ENCODE measurements at places on chromosomes 16 and 17.

GRCh38 chr17:18087610-18088491 lies at the start of gene DRG2:
DRG2 (plus strand) TSS chr17:18087948; CDS start chr17:18088024, 76 bp downstream.
- peak; percentile 41 for DNase-seq

GRCh38 chr16:56259425-56259779 lies 68.1 kb downstream of the GNAO1 start:
- DNase-seq, result no peak

- no peak for DNase-seq
Observed at GRCh38 chr16:67571981-67572431, 9.7 kb downstream of the CTCF start.

- DNase-seq, result no peak
Observed at GRCh38 chr16:23252310-23252709, 49.8 kb upstream of the SCNN1B start.

GRCh38 chr16:12170103-12171040 lies 193.8 kb downstream of the SNX29 start:
- DNase-seq, result no peak

GRCh38 chr16:11851294-11852091 lies at the start of gene RSL1D1:
RSL1D1 (minus strand) TSS chr16:11851542; CDS start chr16:11851512, 30 bp downstream.
- DNase-seq, result peak; percentile 51

GRCh38 chr17:77570565-77570898 lies 388.0 kb upstream of the TNRC6C start:
- DNase-seq, result no peak

- no peak for DNase-seq
Observed at GRCh38 chr17:44601973-44602372, 44.7 kb downstream of the FZD2 start.

GRCh38 chr17:71402661-71403141 lies 718.1 kb upstream of the SOX9 start:
- DNase-seq, result peak; percentile 83

GRCh38 chr17:13984956-13985355 lies 84.3 kb upstream of the COX10 start:
- no peak for DNase-seq

- DNase-seq, result no peak
Observed at GRCh38 chr16:79869304-79870015, 268.9 kb upstream of the MAF start.

DNA sequence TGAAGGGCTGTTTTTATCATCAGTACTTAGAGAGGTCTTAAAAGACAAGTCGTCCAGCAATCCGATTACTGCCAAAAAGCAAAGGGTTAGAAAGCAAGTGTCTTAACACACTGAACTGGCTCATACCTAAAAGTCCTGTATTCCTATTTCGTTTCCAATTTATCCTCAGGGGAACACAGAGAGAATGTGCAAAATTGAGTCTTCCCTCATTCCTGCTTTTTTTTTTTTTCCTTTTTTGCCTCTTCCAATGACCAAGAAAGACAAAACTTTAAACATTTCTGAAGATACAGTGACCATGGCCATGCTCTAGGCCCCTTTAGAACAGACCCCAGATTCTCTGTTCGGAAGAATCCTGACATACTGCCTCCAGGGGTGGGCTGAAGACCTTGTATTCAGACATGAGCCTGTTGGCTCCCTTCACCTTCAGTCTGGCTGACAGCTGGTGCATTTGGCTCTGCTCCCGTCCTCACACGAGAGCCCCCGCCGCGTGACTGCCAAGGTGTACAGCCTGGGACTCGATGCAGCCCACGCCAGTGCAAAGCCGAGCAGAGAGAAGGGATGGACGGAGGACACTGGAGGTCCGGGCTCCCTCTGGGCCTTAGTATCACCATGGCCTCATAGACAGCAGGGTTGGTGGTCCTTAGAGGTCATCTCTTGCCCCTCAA lies 47.0 kb downstream of the COTL1 start:
- no peak for DNase-seq

DNA sequence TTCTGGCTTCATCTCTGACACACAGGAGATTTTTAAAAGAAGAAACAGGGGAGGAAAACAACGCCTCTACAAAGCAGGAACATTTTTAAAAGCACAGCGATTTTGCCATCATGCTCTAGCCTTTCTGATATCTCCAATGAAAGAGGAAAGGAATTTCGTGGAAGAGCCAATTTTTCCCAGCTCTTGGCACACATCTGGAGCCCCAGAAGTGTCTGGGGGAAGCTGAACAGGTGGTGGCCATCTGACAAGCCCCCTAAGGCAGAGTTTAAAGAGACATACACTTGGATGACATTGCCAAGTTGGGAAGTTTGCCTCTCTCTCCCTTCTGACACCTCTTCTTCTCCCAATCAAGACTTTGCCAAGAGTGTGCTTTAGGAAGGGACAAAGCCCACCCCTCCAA lies 82.1 kb downstream of the CCT6B start:
- DNase-seq, result no peak

DNA sequence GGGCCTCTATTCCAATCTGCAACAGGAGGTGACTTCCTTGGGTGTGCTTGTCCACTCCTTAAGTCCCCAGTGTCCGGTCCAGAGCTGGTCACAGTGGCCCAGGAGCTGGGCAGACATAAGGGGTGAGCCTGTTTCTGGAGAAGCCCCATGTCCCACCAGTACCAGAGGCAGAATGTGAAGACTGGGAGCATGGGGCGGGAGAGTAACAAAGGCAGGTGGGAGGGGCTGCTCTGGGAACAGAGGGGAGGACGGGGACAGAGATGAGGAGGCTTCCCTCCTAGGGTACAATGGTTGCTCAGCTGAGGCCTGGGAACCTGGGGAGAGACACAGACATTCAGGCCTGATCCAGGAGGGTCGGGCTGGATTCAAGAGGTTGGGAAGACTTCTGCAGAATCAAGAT lies 323.3 kb upstream of the TNRC6C start:
- no peak for DNase-seq

DNA sequence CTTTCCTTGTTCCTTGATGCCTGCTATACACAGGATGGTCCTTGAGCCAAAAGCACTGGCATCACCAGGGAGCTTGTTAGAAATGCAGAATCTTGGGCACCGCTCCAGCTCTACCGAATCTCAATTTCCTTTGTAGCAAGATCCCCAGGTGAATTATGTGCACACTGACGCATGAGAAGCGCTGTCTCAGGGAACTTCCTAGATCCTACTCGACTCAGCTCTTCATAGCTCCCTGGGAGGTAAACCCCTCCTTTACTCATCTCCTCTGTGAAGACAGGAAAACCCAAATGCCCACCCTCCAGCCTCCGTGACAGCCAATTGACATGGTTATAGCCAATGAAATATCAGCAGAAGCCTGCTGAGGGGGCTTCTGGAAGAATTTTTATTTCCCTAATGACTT lies 4.1 kb downstream of the USP31 start:
- no peak for DNase-seq

DNA sequence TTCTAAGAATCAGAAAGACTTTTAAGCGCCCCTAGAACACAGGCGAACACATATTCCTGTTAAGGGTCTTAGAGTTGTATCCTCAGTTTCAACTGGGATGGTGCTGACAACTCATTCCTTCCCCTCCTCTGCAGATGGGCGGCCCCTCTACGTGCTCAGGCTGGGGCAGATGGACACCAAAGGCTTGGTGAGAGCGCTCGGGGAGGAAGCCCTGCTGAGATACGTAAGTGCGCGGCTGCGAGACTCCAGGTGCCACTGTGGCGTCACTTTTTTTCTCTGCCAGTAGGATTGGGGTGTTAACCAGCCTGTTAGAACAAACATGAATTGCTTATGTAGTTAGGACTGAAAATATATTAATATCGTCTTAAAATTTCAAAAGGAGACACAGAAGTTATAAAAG lies 62.7 kb downstream of the SEC14L1 start:
- DNase-seq, result no peak

- no peak for DNase-seq
Observed at GRCh38 chr17:47803751-47804150, 17.8 kb downstream of the OSBPL7 start.

- no peak for DNase-seq
Observed at GRCh38 chr16:17560548-17560947, 89.8 kb upstream of the XYLT1 start.

DNA sequence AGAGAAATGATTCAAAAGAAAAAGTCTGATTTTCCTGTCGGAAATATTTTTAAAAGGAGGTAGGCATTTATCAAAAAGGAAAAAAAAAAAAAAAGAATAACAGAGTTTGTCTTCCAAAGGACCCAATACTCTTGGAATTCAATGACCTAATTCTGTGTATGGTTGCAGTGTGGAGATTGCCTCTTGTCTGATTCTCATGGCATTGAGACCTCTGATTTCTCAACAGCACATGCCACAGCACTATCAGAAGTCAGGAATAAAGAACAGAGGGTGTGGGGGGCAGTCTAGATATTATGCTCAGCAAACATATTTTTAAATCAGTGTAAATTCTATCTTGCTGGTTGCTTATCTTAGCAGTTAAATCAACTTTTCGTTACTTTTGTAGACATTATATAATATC lies 81.3 kb upstream of the SOX9 start:
- no peak for DNase-seq
